ENCODE measurements at places on chromosomes 1 and 21. TPM values are rescaled to one million over a fixed set of nuclear protein-coding genes. Genes with fewer than 3 reads are reported as not detected.

CHIA gene
- total RNA-seq, result not detected

TMEM240 gene
- 5.1 TPM for total RNA-seq

CELA3A gene
- not detected for total RNA-seq

ADCY10 gene
- total RNA-seq, result not detected

KRTAP23-1 gene
- total RNA-seq, result not detected

SORT1 gene
- 51.7 TPM for total RNA-seq

CLEC20A gene
- not detected for total RNA-seq

ATP6V1G3 gene
- total RNA-seq, result not detected

CFHR4 gene
- total RNA-seq, result not detected

LRRC71 gene
- not detected for total RNA-seq

OR14A2 gene
- total RNA-seq, result not detected

MLLT11 gene
- total RNA-seq, result 11.3 TPM

ARHGAP30 gene
- not detected for total RNA-seq

OR14K1 gene
- not detected for total RNA-seq

KRTAP11-1 gene
- not detected for total RNA-seq

FCAMR gene
- not detected for total RNA-seq

LCE1A gene
- not detected for total RNA-seq

S100A4 gene
- total RNA-seq, result 8.2 TPM

TMEM79 gene
- 0.97 TPM for total RNA-seq

PSMG1 gene
- total RNA-seq, result 69.8 TPM

FGR gene
- 0.16 TPM for total RNA-seq

KDM5B gene
- total RNA-seq, result 202 TPM

NBPF4 gene
- not detected for total RNA-seq

CSF1 gene
- total RNA-seq, result 6.3 TPM

IGSF9 gene
- total RNA-seq, result 27.6 TPM
